Stimulated activated naive B cell treated with anti-CD40 and anti-IgM and Interleukin-4, amounts not matched to agents 10 μg/mL and 1 μg/mL and 100 μg/mL, for 72 hours (primary cell): ENCODE measurements at places on chromosomes 4 and X.

DNA sequence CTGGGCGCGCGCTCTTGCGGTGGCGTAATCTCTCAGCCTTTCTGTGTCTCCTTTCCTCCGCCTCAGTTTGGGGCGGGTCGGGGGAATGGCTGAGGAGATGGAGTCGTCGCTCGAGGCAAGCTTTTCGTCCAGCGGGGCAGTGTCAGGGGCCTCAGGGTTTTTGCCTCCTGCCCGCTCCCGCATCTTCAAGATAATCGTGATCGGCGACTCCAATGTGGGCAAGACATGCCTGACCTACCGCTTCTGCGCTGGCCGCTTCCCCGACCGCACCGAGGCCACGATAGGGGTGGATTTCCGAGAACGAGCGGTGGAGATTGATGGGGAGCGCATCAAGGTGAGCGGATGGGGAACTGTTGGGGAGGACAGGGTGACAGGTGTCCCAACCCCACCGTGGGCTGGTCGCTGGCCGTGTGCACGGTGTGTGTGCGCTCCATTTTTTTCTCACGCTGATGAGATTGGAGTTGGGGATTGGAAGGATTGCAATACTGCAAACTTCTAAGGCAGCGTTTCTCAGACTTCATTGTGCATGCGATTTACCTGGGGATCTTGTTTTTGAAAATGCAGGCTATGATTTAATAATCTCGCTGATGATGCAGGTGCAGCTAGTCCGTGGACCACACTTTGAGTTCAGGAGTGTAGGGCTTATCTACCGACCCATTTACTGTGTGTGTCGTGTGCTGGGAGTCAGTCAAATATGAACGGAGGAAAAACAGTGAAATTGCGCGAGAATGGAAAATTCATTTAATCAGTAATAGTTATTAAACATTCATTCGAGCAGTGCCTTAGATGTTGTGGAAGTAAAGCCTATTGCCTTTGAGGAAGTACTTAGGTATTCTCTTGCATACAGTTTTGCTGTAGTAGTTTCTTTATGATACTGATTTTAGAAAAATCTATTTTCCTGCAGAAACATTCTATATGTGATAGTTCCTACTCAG lies at the start of gene RAB33B:
Gene RAB33B, plus strand, starts transcription at position 11 of the 935 bp plus-strand sequence. Its CDS starts 75 bp downstream, at position 86.
- no peak for DNase-seq

GRCh38 chr4:27239641-27240040 lies 379.0 kb downstream of the STIM2 start:
- no peak for DNase-seq

DNA sequence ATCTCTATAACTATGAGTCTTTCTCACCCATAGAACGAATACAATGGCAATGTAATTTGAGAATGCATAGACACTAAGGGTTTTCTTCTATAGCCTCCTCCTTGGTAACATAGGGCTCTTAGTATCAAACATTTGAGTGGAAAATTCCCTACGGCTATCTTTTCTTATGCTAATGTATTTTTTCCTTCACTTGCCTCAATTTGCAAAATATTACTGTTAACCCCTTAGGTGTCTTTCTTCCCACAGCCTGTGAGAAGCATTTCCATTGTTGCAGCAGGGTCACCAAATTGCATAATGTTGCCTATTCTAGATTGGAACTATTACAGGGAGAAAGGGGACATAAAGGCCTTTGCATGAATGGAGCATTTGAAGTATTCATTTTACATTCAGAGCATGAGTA lies 140.5 kb upstream of the RAPGEF2 start:
- no peak for DNase-seq

DNA sequence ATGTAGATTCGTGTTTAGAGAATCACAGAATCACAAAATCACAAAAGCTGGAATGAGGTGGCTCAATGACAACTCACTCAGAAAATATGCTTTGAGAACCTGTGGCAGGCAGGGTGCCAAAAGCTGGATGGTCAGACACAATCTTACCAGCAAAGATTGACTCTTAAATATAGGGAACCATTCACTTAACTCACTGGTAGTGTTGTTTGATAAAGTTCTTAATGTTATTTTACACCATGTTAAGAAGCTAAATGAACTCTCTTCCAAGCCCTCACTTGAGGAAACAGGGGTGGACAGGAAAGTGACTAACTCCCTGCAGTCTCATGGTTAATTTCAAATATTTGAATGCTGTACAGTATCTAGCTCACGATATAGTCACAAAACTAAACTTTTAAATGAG lies 5.7 kb upstream of the SCOC start:
- no peak for DNase-seq

GRCh38 chrX:152444338-152444737 lies 6.8 kb downstream of the GABRA3 start:
- no peak for DNase-seq
